ENCODE measurements at places on chromosomes 3 and 15.

DNA sequence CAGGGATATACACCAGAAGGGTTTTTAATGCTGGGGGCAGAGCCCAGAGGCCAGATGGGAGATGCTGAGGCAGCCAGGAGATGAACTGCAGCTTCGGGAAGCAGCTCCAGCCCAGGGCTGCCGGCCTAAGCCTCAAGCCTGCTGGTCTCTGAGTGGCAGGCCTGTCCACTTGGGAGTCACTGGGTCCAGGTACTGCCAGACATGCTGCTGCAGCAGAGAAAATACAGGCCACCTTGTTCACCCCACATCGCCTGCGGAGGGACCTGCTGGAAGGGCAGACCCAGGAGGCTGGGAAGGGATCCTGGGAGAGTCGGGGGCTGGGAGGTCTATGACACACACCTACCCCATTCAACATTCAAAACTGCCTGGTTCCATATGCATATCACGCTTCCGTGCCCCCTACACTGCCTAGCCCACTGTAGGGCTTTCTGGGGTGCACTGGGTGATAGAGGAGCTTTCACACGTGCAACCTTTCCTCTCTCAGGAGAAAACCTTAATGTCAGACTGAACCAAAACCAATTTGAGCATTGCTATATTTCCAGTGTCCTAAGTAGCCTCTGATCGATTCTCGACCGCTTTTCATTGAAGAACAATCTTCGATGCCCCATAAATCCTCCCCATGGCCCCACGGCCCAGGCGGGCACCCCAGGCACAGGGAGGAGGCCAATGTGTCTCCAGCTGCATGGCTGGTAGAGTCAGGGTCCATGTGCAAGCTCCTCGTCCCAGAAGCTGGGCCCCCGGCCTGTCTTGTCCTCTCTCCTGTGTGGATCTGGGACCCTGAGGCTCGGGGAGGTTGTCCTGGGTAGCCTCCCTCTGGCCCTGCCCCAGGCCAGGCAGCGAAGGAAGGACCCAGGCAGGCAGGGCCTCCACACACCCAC is 147.4 kb downstream of the ATP10A start:
- no peak for DNase-seq

- no peak for DNase-seq
Measured at GRCh38 chr3:53198996-53199395, 38.0 kb downstream of the PRKCD start.

- DNase-seq: no peak
Measured at GRCh38 chr3:195194559-195195206, 76.3 kb downstream of the XXYLT1 start.

GRCh38 chr3:39548282-39548681 is 80.8 kb downstream of the MOBP start:
- DNase-seq: no peak

DNA sequence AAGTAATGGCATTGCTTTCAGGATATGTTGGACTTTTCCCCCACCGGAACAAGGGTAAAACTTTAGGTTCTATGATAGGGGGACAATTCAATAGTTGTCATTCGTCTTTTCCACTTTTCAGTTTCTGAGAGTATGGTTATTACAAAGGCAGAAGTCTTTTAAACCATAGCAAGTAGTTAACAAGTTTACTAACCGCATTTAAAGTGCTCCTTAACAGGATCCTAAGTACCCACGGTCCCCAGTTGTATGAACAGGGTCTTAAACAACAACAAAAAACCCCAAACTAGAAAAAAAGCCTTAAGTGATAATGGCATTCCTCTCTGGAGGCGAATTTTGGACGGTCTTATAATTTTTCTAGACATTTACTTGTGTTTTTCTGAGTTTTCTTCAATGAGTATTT is 831 bp downstream of the IFT57 start:
- no peak for DNase-seq

DNA sequence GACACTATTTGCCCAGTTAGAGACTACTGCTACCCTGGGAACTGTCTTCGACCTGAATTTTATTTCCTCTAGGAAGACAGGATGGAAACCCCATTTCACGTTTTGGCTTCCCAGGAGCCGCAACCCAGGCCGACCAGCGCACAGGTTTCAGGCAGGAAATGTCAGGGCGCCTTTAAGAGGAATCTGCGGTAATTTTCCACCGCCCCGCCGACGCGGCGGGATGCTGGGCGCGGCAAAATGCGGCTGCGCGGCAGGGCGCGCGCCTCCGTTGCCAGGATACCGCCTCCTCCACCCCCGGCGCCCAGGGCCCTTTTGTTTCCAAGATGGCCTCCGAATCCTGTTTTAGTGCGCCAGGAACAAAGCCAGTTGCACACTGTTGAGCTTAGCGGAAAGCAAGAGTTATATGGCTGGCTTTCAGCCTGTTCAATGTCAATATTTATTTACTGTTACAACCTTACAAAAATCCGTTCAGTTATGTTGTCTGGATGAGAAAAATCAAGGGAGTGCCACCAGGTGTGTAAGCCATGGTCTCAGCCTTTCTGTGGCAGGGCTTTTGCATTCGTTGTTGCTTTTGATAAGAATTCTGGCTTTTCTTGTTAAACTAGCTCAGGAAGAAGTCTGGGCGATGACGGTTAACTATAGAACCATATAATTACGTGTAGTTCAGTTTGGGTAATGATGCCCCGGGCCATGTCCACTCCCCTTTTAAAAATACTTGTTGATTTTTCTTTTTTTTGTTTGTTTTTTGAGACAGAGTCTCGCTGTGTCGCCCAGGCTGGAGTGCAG is 79.7 kb upstream of the CHD2 start:
- DNase-seq: no peak

DNA sequence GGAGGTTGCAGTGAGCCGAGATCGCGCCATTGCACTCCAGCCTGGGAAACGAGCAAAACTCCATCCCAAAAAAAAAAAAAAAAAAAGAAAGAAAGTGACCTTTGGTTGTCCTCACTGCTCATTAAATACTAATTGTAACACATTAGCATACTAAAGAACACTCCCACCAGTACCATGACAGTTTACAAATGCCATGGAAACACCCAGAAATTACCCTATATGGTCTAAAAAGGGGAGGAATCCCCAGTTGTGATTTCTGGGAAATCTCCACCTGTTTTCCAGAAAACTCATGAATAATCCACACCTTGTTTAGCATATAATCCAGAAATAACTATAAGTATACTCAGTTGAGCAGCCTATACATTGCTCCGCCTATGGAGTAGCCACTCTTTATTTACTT is 23.5 kb upstream of the INO80 start:
- DNase-seq: no peak

- DNase-seq: no peak
Measured at GRCh38 chr3:11335056-11335608, 62.9 kb downstream of the ATG7 start.

- no peak for DNase-seq
Measured at GRCh38 chr15:57540736-57541135, 51.0 kb upstream of the MYZAP start.

GRCh38 chr3:114318295-114318694 is 24.5 kb downstream of the TIGIT start:
- DNase-seq: no peak

All from cortex of kidney (tissue), 1 donor.